ENCODE measurements at places on chromosomes 2 and 18.

GRCh38 chr2:110103061-110103961 is 12.3 kb downstream of the MALL start:
- H3K27me3 ChIP-seq: no peaks in the 10 kb centered on the region
- H3K27ac ChIP-seq: no peak overlapping the region
- no peaks in the 10 kb centered on the region for H3K4me1 ChIP-seq
- DNase-seq: no peak
- no peaks in the 10 kb centered on the region for H3K36me3 ChIP-seq

GRCh38 chr18:8248576-8248975 is 360.7 kb upstream of the RAB12 start:
- no peak for DNase-seq
- H3K27me3 ChIP-seq: no peaks in the 10 kb centered on the region
- H3K27ac ChIP-seq: no peak overlapping the region
- no peaks in the 10 kb centered on the region for H3K4me1 ChIP-seq
- H3K36me3 ChIP-seq: no peaks in the 10 kb centered on the region

DNA sequence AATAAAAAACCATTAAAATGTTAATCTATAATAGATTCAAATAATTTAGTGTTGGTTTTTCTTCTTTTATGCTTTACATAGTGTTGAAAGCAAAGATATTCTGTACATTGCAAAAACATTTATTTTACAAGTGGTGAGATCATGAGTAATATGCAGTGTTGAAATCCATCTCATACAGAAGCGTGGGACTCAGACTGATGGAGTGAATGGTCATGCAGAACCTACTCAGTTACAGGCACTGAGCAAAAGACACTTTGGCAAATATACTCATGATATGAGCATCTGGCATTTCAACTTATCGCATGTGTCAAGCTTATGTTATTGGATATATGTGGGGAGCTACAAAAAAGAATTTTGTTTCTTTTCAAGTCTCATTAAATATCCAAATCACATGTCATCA is 620.2 kb upstream of the NETO1 start:
- DNase-seq: no peak
- H3K36me3 ChIP-seq: no peaks in the 10 kb centered on the region
- H3K4me1 ChIP-seq: no peaks in the 10 kb centered on the region

GRCh38 chr18:79850731-79851130 is 53.0 kb downstream of the KCNG2 start:
- H3K4me3 ChIP-seq: no peak overlapping the region
- DNase-seq: no peak
- H3K36me3 ChIP-seq: no peaks in the 10 kb centered on the region

DNA sequence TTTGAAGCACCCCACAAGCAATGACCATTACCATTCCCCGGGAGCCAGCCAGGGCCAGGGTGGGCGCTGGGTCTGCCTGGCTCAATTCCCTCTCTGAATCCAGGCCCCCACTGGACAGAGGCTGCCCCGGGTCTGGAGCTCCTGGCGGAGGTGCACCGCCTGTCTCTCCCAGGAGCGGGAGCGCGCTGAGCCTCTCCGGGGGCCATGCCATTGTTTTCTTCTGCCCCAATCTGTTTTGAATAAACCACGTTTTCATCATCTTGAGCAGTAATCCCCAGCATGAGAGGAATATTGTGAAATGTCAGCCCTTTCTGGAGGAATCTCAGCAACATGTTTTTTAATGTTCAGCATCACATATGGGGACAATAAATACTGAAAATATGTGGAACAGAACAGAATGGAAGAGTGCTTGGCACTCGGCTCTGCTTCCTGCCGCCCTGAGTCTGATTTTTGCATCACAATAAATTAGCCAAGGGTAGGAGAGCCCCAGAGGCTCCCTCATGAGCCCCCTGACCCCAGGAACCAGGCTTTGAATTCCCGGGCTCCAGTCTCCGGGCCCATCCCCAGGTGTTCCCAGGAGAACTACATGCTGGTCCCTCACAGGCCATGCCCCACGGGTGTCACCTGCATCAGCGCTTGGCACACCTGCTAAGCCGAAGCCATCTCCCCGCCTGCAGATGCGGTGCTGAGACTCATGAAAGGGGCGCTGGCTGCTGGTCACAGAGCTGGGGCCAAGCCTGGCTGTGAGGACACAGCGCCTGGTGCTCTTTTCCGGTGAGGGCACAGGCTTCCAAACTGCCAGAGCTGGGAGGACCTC is 88.8 kb downstream of the INHBB start:
- no peaks in the 10 kb centered on the region for H3K36me3 ChIP-seq
- no peak overlapping the region for H3K27ac ChIP-seq
- no peak overlapping the region for H3K4me3 ChIP-seq
- no peaks in the 10 kb centered on the region for H3K4me1 ChIP-seq

DNA sequence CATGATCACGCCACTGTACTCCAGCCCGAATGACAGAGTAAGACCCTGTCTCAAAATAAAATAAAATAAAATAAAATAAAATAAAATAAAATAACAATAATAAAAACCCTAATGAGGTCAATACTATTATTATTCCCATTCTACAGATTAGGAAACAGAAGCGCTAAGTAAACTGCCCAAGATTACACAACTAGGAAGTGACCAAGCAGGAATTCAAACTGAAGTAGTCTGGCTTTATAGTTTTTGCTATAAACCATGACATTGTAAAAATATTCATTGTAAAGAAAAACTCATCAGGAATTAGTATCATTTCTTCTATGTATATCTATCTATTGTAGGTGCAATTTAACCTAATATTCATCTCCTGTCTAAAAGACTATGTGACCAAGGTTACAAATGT is 1.2 kb downstream of the PLEKHM3 start:
- H3K4me1 ChIP-seq: no peaks in the 10 kb centered on the region
- H3K36me3 ChIP-seq: no peaks in the 10 kb centered on the region
- H3K4me3 ChIP-seq: no peak overlapping the region
- H3K27me3 ChIP-seq: no peaks in the 10 kb centered on the region
- DNase-seq: no peak
- no peak overlapping the region for H3K27ac ChIP-seq

DNA sequence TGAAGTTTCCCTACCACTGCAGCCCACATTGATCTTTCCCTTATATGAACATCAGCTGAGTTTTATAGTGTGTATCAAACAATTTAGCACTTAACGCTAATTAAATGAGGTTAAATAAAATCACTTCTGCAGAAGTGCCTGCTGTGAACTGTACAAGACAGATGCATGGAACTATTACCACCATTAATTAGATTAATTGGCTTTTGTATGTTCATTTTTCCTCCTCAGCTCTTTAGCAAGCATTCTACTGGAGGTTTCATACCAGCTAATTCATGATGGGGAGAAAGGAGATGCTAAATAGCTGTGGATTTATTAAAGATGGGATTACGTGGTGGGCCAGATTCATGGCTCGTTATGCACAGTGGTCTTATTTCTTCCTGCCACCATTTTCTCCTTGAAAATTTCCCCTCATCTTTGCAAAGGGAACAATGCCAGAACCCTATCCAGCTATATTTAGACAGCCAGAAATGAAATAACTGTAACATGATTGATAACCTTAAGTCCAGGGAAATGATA is 96.7 kb downstream of the CNTNAP5 start:
- no peak overlapping the region for H3K4me3 ChIP-seq
- DNase-seq: no peak
- no peaks in the 10 kb centered on the region for H3K36me3 ChIP-seq
- no peaks in the 10 kb centered on the region for H3K27me3 ChIP-seq
- H3K27ac ChIP-seq: no peak overlapping the region
- no peaks in the 10 kb centered on the region for H3K4me1 ChIP-seq

Data from CD8-positive, alpha-beta memory T cell (primary cell).